Inflammatory macrophage (primary cell): ENCODE measurements at places on chromosomes 6 and 20.
A peak's percentile ranks its signal among the peaks of the same experiment; 100 is the strongest.

DNA sequence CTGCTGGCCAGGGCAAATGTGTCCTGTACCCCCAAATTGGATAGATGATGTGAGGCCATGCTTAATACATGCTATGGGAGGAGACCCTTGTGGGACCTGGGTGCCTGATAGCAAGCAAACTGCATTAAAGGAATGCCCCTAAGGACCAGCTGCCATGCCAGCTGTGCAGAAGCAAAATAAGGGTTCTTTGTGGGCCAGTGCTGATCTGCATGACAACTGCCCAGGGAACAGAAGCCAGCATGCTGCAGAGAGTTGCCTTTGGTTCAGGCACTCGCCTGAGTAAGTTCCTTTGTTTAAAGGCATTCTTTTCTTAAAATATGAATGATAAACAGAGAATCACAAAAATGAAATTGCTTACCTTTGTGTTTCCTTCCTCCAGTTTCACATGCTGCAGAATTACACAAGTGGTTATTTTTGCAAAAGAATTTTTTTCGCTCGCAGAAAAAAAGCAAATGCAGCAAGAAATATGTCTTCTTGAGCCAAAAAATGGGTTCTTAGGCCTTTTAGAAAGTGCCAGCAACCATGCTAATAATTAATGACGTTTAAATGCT lies 6.9 kb upstream of the SYNDIG1 start:
- DNase-seq = no peak

GRCh38 chr6:42123379-42124103 lies 18.9 kb downstream of the C6orf132 start:
- no peak for DNase-seq

DNA sequence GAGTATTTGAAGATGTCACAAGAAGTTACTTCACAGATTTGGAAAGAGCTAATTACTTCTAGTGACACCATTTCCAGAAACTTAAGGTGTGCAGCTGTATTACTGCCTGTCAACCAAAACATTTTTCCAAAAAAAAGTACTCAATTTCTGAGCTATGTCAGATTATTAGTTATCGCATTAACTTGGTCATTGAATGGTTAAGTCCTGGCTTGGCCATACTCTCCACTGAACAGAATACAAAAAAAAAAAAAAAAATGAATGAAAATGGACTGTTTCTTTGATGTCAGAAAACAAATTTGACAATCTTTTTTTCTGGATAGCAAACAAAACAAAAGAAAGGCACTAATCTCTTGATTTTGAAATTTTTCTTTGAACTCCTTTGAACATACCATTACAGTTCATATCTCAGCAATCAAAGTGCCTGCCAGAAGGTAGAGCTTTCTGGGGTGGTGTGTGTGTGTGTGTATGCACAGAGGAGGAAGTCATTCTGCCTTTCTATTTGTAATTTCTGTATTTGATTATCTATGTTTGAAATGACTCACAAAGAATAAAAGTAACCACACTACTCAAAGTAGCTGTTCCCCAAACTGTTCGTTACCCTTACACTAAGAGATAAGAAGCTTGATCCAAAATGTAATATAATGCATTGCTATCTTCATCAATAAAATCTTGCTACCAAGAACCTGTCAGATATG lies 210.8 kb upstream of the FUT9 start:
- no peak for DNase-seq

DNA sequence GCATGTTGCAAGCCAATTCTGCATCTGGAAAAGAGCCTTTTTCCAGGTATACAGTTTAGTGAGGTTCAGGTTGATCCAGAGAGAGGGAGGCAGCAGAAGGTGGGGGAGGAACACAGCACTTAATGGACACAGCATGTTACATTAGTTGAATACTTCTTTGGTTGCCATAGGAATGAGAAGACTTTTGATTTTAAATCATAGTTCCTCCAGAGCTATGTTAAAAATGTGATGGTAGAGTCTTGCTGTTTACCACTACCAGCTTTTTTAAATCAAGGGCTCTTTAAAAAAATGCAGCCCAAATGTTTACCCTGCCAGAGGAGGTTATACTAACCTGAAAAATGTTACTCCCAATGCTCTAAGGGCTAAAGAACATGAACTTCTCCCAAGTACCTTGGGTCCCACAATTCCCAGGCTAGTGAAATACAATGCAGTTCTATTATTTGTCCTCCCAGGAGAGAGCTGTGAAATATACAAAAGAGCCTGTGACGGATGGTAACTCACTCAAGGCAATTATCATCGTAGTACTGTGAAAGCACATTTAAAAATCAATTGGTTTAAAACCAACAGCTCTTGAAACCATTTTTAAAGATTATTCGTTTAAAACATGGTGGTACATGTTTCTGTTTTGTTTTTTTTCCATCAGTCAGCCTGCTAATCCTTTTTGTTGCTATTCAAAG lies 6.9 kb upstream of the PHACTR1 start:
- no peak for DNase-seq

DNA sequence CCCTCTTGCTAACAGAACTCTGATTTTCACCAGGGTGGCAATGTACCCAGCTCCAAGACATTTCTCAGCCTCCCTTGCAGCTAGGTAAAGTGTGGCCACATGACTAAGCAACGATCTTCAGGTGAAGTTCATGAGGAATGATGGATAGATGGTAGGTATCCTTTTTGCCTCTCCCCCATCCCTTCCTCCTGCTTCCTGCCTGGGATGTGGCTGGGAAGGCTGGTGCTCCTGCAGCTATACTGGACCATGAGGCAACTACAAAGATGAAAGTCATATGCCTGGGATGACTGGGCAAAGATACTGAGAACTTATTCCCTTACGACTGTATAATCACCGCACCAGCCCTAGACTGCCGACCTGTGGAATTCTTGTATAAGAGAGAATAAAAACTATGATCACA lies 13.4 kb downstream of the ZNF335 start:
- no peak for DNase-seq

DNA sequence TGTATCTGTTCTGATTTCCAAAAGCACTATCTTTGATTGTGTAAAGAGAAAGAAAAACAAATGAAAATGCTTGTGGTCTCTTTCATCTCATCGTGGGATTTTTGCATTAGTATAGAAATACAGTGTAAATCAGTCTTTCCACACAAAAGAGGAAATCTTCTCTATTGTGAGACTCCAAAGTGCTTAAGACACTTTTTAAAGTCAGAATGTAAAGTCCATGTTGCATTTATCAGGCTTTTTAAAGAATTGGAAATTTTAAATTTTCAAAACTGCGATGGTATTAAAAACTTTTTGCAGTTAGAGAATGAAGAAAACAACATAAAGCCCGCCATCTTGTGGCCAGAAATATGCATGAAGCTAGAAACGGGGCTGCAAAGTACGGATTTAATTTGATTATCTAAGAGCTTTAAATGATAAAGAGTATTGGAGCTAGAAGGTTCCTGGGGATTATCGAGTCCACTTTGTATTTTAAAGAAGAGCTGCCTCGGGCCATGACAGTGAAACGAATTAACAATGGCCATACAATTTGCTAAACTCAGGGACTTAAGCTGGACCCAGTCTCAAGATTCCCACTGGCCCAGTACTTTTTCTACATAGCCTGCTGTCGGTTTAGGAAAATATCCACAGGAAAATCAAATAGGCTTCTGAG lies 339.6 kb downstream of the ARHGAP18 start:
- DNase-seq = peak; percentile 21

DNA sequence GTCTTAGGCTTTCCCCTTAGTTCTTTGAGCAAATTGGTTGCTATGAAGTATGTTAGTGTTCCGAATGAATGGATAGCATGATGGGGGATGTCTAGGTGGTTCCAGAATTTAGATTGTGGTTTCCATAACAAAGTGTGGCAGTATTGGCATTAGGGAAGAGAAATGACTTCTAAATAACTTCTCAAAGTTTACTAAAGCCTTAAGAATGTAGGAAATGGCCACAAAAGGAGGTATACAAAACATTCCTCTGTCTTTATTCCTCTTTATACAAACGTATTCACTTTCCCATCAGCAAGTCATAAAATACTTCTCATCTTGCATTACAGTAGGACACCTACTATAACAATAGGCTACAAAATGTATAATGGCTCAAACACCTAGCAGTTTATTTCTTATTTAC lies 279.6 kb downstream of the ESR1 start:
- no peak for DNase-seq

DNA sequence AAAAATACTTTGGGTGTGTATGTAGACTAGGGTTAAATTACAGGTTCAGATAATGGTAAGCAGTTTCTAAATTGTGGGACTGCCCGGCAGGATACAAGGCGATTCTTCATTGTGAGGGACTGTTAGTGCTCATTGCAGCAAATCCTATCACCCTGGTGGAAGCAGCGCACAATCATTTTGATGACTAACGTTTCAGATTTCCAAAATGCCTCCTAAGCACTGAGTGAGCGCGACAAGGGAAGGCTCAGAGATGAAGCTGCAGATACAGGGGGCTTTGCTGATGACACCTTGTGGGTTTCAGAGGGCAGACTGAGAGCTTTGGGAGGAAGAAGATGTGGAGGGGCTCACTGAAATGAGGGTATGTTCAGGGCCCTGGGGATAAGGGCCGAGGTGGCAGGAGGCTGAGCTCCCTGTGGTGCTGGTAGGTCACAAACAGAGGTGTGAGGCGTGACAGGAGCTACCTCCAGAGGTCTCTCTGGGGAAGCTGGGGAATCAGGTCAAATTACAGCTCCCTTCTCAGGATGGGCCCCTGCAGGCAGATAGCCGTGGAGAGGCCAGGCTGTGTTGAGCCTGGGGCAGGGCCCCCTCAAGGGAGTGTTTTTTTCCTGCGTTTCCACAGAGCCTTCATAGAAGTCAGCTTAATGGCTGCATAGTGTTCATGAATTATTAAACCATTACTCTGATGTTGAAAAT lies 84.5 kb upstream of the FYN start:
- no peak for DNase-seq

DNA sequence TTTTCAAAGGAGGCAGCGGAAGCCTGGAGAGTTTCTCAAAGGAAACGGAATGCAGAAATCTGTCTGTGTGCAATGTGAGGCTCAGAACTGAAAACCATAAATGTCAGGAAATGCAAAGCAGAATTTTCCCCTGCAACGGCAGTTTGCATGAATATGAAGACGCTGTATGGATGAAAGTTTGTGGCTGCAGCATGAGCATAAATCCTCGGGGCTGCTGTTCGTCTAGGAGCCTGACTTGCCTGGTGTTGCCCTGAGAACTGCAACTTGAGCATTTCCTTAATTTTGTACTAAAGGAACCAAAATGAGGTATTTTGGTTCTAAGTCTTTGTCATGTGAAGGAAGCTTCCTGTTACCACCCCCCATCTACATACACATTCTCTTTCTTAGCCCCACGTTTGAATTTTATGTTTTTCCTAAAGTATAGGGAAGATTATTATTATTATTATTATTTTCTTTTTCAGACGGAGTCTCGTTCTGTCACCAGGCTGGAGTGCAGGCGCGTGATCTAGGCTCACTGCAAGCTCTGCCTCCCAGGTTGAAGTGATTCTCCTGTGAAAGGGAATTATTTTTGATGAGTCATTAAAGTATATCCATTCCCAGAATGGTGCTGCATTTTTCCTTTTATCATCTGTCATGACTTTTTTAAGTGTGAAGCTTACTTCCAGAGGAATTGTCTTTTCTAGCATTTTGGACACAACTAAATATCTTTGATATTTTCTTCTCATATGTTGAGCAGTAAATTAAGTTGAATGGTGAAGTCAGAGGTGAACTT lies 33.1 kb downstream of the MTHFD1L start:
- peak; percentile 39 for DNase-seq

GRCh38 chr6:134034961-134035822 lies 17.2 kb downstream of the SLC2A12 start:
- DNase-seq = no peak

- peak; percentile 95 for DNase-seq
These were observed 42.1 kb downstream of the KLHL31 start for GRCh38 chr6:53623497-53623896.

GRCh38 chr6:75378101-75378500 lies 93.5 kb upstream of the TMEM30A start:
- no peak for DNase-seq

DNA sequence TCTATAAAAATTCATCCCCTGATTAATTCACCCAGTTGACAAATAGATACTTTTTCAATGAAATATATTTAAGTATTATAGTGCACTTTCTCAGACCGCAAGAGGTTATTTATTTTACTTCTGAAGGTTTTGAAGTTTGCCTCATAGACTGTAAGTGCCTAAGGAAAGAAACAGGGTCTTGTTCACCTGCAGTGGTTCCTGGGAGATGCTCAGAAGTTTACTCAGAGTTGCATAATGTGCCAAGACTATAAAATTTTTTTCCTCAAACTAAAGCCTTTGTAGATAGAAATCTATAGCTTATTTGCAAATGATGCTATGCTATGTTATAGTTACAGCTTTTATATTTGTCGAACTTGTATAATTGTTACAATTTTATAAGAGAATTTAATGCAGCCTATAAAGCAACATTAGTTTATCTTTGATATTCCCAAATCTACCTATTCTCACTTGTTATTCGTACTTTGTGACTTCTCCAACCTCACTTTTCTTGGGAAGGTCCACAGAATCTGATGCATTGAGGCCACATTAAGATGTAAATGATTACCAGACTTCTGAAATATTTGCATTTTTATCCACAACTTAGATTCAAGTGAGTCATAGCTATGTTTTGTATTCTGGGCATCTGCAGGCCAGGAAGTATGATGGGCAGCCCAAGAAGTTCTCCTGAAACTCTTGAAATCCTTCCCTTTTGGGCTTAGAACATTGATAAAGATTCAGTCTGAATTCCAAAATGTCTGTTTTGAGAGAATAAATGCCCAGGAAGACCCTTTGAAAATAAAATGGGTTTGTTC lies 35.7 kb downstream of the KCNQ5 start:
- no peak for DNase-seq

GRCh38 chr6:26197933-26198721 lies 110.9 kb downstream of the HFE start:
- peak; percentile 67 for DNase-seq

DNA sequence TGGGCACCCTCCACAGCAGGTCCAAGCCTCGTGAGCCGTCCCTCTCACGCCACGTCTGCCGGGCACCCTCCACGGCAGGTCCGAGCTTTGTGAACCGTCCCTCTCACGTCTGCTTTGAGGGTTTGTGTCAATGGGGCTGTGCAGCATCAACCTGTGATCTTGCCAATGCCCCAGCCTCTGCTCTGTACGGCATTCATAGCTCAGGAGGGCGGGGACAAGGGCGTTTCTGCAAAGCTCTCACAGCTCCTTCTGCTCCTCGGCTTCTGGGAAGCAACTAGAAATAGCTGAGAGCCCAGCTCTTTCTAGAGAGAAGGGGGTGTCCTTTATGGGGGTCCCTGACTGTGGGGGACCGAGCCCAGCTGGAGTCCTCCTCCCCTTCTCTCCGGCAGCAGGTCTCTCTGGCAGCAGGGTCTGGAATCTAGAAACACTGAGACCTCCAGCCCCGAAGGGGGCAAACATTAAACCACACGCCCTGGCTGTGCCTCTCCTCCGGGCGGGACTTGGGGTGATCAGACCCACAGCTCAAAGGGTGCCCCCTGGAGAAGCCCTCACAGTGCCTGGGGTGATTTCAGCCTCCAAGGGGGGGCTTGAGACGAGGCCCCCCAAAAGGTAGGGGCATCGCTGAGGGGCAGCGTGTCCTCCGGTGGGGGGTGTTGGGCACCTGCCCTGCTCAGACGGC lies 41.2 kb upstream of the CHRNA4 start:
- no peak for DNase-seq

GRCh38 chr20:23519556-23519955 lies 28.6 kb downstream of the CST8 start:
- no peak for DNase-seq
